Natural killer cell treated with Interleukin-12 subunit alpha and Interleukin-12 subunit beta and Interleukin-15 and Interleukin-18, amount 100 ng/mL, for 72 hours (primary cell): ENCODE measurements at places on chromosomes 6 and 20.

DNA sequence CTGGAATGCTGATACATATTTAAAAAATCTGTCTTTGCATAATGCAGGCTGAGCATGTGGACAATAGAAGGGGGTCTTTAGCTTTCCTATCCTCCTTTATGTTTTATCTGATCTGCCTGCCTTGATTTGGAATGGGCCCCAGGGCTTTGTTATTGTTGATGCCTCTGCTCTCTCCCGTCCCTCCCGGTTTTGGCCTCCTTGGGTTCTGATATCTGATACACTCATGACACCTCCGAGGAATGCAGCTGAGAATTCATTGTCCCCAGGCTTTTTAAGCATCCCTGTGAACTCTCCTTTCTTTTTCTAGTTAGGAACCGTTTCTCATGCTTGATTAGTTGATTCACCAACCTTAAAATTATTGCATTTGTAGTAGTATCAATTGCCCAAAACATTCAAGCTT lies 185.5 kb upstream of the RALGAPA2 start:
- no peak for DNase-seq

GRCh38 chr6:157229713-157230112 lies 93.6 kb downstream of the TMEM242 start:
- no peak for DNase-seq

DNA sequence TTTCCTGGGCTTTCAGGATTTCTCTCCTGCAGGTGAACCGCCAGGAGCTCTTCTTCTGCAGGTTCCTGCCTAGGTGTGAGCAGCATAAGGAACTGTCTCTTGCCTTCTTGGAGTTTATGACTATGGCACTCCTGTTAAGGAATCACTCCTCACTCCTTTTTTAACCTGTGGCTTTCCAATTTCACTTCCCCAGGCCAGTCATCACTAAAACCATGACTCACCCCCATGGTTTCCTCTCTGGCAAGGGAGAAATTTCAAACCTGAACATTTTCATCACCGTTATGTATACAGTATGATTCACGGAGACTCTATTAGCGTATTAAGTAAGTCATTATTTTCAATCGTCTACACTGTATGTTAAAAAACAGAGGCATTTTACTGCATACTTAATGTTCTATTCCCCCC lies 78.2 kb upstream of the ARID1B start:
- no peak for DNase-seq

GRCh38 chr6:12165722-12166280 lies 124.4 kb upstream of the EDN1 start:
- DNase-seq, result no peak

DNA sequence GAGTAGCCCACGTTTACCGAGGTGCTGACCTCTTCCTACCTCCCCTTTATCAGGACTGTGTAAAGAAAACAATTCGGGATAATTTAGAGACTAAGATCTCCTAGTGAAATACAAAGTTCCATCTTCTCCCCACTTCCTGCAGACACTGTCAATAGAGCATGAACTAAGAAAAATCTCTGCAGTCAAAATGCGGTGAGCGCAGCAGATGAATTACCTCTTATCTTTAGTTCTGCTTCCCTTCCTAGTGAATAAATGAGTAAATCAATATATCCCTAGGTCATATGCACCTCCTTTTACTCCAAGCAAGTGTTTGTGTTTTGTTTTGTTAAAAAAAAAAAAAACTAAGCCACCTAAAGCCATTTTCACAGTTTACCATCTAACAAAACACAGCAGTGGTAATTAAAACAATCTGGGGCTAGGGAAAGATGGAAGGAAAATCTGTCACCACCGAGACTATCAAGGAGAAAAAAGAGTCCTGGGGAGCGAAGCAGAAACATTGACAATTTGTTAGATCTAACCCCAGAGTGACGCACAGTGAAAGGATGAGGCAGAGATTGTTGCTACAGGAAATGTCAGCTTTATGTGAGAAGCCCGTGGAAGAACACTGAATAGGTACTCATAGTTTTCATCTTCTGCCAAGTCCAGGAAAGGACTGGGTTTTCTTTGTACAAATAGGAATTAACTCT lies 159.4 kb upstream of the SPTLC3 start:
- DNase-seq, result no peak

- no peak for DNase-seq
Measured at GRCh38 chr6:74902089-74902488, 303.8 kb downstream of the COL12A1 start.

- no peak for DNase-seq
Measured at GRCh38 chr20:6715401-6715941, 52.0 kb upstream of the BMP2 start.

GRCh38 chr6:39891353-39891752 lies 42.9 kb downstream of the MOCS1 start:
- no peak for DNase-seq

- no peak for DNase-seq
Measured at GRCh38 chr6:50842446-50842845, 23.8 kb downstream of the TFAP2B start.

GRCh38 chr20:6130045-6130444 lies 7.2 kb upstream of the FERMT1 start:
- no peak for DNase-seq

DNA sequence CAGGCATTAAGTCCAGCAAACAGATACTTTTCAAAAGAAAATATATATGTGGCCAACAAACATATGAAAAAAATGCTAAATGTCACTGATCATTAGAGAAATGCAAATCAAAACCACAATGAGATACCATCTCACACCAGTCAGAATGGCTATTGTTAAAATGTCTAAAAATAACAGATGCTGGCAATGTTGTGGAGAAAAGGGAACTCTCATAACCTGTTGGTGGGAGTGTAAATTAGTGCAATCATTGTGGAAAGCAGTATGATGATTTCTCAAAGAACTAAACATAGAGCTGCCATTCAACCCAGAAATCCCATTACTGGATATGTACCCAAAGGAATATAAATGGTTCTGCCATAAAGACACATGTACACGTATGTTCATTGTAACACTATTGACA lies 20.6 kb downstream of the KCNQ5 start:
- no peak for DNase-seq

- DNase-seq, result no peak
Measured at GRCh38 chr6:119040636-119041035, 37.8 kb downstream of the FAM184A start.

DNA sequence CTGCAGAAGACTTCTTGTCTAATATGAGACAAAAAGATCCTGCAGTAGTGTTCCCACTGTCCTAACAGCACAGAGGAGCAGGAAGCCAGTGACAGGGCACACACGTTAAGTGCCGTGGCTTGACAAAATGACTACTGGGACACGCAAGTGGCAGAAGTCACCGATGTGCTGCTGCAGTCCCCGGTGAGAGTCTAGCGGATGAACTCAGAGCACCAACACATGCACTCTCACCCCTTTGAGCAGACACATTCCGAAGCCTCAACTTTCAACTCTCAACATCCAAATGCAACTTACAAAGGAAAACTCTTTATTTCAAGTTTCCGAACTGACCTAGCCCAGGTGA lies 898 bp downstream of the LAMA4 start:
- no peak for DNase-seq

DNA sequence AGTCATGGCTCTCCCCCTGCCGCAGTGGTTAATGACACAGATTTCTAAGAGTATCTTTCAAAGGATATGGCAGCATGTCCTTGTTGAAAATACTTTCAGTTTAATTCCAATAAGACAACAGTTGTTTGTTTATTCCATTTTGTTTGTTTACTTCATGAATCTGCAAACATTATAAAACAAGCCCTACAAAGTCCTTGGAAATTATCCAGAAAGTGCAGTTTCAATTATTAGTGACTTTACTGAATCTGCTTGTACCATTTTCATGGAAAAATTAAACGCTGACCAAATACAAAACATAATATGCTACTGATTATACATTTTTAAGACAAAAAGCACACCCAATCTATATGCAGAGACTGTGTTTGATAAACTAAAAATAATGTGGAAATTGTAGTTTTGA lies 3.3 kb downstream of the HEY2 start:
- no peak for DNase-seq

DNA sequence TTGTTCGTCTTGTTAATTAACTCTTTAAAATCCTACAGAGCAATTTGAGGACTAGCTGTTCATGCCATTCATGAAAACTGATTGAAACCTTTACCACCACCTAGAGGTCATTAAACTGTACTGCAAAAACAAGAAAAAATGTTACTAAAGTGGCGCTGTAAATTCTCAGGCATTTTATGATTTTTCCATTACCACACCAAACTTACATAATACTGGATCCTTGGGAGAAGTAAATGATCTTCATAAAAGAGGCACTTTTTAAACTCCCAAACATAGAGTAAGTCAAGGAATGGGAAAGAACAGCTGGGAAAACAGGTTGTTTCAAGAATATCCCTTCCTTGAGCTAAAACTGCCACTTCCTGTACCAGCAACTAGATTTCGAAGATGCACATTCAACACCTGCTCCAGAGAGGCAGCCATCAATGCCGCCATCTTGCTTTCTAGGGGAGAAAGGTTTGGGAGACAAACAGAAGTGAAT lies 54.3 kb downstream of the MYLIP start:
- no peak for DNase-seq

- no peak for DNase-seq
Measured at GRCh38 chr6:83114164-83114563, 46.7 kb downstream of the DOP1A start.

DNA sequence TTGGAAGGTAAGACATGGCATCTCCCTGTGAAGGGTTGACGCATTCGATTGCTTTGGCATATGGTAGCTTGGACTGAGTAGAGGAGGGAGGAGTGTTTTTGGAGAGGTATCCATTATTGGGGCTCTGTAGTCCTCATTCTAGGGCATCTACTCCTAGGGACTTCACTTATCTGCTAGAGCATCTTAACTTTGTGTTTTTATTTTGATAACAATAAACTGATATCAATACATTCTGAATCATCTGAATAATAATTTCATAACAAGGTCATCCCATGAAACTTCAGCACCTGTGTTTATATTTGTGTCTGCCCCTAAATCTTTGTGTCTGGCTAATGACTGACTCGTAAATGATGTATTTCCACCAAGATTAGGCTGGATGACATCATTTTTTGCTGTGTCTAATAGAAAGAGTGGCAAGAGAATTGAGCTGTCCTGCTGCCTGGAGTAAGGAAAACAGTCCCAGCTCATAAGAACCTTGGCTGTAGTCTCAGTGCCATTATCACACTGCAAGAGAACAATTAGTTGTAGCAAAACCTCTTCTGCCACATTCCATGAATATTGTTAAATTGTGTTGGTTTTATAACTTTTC lies 288.5 kb downstream of the PRL start:
- no peak for DNase-seq

DNA sequence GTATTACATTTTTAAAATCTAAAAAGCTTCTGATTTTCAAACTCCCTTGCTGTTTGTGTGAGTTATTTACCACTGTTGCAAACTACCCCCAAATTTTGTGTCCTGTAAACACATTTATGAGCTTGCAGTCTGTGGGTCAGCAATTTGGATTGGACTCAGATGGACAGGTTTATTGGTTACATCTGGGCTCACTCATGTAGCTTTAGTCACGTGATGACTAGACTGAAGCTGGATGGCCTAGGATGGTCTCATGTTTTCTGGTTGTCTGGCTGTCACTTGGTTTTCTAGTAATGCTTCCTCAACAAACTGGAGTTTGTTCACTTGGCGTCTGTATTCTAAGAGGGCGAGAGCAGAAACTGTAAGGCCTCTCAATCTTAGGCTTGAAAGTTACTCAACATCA lies 12.2 kb upstream of the C6orf58 start:
- DNase-seq, result no peak

DNA sequence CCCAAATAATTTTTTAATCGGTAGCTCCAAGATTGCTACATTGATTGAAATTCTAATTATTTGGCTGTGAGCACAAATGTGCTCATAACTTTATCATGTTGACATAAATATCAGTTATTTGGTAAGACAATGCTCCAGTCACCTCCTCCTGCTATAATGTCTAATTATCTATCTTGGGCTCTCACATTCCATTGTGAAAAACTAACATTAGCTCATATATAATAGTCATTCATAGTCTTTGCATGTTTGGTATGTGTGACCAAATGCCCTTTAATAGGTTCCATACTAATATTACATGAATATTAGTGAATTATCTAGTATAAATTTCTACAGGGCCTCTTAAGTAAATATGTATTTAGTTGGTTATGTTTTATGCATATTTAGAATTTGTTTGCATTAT lies 185.6 kb upstream of the MCHR2 start:
- DNase-seq, result no peak
